NCI-H1092 (cell line): ENCODE measurements at places on chromosomes 3 and 15.
A peak's percentile ranks its signal among the peaks of the same experiment; 100 is the strongest.

DNA sequence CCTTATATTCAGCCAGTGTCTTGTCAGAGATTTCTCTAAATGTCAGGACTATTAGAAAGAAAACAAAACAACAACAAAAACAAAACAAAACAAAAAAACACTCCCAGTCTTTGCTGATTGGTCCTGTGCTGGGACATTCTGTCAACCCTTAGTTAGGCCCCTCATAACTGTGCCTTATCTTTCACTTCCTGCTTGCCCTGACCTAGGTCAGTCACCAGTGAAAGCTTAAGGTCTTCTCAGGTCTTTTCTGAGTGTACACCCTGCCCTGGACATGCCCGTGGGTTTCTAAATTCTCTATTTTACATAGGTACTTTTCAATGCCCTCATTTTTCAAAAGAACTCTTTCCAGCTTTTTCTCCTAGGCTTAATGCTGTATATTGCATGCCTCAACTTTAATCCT lies 454.1 kb downstream of the GRM7 start:
- no peak for DNase-seq

GRCh38 chr15:51054535-51054934 lies 40.2 kb downstream of the TNFAIP8L3 start:
- no peak for DNase-seq

- DNase-seq: peak; percentile 45
These were observed 338.2 kb upstream of the ATP10A start for GRCh38 chr15:26201177-26201858.

GRCh38 chr15:69340243-69340900 lies 41.7 kb downstream of the PAQR5 start:
- DNase-seq: no peak

- DNase-seq: no peak
These were observed 39.9 kb upstream of the C3orf49 start for GRCh38 chr3:63779227-63779626.

- DNase-seq: no peak
These were observed 138.9 kb downstream of the CACNA1D start for GRCh38 chr3:53633197-53633787.

- DNase-seq: no peak
These were observed 36.8 kb downstream of the ICE2 start for GRCh38 chr15:60442031-60442650.

DNA sequence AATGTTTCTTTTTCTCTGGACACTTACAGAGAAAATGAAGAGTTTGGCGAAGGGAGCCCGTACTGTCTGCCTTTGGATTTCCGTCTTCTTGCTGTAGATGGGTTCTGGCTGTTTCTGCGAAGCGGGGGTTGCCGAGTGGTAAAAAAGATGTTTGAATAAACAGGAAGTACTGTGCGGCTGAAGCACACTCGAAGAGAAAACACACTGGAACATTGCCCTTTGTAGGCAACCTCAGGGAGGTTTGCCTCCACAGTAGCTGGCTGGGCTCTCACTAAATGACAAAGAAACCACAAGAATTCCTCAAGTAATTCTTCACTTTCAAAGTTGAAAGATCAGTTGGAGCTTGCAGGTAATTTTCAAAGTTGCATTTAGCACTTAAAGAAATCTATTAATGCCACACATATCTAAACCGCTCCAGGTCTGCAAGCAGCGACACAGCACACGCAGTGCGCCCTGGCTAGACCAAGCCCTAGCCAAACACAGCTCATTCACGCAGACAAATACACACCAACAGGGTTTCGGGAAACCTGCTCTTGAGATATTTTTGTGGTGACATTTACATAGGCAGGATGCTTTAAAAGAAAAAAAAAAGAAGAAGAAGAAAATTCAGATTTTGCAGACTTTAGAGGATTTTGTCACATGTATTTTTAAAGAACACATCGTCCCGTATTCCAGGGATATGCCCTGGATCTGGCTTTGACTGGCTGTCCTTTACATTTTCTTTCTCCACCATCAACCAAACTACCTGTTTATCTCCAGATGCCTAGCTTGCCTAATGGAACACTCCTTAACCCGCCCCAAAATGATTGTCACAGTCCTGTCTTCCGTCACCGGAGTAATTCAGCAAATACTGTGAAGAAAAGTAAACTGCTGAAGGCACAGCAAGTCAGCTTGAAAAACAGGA lies 452.8 kb downstream of the FOXP1 start:
- DNase-seq: peak; percentile 70

GRCh38 chr3:168088106-168088720 lies 7.5 kb downstream of the GOLIM4 start:
- no peak for DNase-seq

- DNase-seq: no peak
These were observed 760.8 kb upstream of the SEMA6D start for GRCh38 chr15:46956456-46956855.

DNA sequence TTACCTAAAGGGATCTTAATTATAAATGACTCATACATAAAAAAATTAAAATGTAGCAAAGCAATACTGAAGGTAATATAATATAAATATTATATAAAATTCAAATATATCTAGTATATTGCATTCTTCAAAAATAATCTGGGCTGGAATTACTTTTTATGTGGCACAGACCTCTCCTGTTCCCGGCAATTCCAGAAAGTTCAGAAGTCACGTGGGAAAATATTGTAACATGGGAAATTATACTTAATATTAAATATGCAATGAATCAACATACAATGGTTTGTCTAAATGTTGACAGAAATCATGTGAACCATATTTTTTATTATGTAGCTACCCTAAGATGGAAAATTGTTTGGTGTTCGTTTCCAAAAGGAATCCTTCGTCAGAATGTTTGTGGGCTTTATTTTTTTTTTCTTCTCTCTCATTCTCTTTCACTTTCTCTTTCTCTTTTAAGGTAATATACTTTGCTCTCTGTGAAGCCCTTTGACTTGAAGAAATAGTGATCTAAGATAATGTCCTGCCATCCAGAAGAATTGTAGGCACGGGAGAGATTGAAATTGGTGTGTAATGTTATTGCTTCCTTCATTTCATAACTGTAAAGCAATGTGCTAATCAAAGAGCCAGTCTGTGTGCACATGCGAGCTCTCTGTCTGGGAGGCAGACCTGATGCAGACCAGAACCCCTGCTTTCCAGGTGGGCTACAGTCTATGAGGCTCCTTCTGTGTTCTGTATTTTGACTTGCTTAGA lies 559.4 kb downstream of the NR2F2 start:
- no peak for DNase-seq

DNA sequence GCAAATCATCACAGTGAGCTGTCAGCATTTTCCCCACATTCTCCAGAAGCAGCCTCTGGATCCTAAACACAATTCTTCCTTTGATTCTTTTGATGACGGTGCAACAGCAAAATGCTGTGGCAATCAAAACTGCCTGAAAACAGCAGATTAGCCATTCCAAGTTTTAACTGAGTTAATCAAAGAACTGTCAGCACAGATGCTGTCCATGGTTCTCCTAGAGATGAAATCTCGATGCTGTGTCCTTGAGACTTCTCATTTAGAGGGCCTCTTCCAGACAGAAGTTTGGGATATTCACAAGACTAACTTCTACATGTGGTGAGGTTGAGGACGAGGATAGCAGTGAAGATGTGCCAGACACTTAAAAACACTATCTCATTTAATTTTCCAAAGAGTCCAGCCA lies 50.4 kb upstream of the GYG1 start:
- no peak for DNase-seq

DNA sequence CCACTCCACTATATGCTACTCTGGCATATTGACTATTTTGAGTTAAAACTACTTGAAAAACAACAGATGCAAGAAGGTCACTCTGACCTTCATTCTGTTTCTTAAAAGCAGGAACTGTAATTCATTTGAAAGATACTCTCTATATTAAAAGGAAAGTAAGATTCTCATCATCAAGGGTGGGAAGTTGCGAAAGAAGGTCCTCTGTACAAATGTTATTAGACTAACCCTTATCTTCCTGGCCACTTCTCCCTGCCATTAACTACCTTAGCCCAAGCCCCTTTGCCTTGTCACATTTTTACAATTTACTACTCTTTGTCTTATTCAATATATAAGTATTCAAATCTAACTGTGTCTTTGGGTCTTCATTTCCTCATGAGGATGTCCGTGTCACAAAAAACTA lies 16.1 kb downstream of the SIDT1 start:
- no peak for DNase-seq

GRCh38 chr3:40120806-40121205 lies 188.7 kb upstream of the EIF1B start:
- DNase-seq: no peak

DNA sequence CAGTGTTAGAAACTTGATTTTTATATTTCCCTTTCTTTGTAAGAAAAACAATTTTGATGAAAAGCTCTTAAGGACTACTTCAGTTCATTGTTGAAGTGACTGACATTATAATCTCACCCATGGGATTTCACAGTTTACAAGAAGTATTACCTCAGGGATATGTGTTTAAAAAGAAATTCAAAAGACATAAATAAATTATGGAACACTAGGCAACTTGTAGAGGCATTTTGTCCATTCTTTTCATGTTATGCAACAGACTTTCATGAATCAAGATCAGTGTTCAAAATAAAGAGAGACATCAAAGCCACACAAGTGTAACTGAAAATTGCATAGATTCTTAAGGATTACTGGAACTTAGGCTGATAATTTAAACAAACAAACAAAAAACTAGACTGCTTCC lies 196.8 kb upstream of the AGTR1 start:
- no peak for DNase-seq

GRCh38 chr3:126682009-126682408 lies 22.0 kb upstream of the CHCHD6 start:
- no peak for DNase-seq
